Germinal center (tissue), 1 donor: ENCODE measurements at places on chromosomes 5 and 9.
A peak's percentile ranks its signal among the peaks of the same experiment; 100 is the strongest.

GRCh38 chr9:95463148-95464060 is 53.4 kb downstream of the PTCH1 start:
- DNase-seq = peak; percentile 25

- DNase-seq = no peak
These were observed 8.7 kb downstream of the POMT1 start for GRCh38 chr9:131511416-131511815.

GRCh38 chr5:159971931-159972461 is 36.9 kb upstream of the TTC1 start:
- peak; percentile 23 for DNase-seq

GRCh38 chr5:151700820-151701219 is 14.1 kb upstream of the SPARC start:
- no peak for DNase-seq

DNA sequence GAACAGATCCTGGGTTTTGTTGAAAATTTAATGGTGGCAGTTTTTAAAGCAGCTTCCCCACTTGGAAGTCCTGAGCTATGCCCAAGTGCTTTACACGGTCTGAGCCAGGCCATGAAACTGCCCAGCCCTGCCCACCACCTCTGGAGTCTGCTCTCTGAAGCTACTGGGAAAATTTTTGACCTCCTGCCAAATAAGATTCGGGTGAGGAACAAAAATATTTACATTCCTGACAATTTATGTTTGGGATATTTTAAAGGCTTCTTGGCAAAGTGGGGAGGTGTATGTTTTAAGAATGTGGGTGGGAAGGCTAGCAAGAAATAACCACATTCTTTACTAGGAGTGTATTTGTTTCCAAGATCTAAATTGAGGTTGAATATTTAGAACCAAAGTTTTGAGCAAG is 50.0 kb downstream of the HACD4 start:
- DNase-seq = no peak

DNA sequence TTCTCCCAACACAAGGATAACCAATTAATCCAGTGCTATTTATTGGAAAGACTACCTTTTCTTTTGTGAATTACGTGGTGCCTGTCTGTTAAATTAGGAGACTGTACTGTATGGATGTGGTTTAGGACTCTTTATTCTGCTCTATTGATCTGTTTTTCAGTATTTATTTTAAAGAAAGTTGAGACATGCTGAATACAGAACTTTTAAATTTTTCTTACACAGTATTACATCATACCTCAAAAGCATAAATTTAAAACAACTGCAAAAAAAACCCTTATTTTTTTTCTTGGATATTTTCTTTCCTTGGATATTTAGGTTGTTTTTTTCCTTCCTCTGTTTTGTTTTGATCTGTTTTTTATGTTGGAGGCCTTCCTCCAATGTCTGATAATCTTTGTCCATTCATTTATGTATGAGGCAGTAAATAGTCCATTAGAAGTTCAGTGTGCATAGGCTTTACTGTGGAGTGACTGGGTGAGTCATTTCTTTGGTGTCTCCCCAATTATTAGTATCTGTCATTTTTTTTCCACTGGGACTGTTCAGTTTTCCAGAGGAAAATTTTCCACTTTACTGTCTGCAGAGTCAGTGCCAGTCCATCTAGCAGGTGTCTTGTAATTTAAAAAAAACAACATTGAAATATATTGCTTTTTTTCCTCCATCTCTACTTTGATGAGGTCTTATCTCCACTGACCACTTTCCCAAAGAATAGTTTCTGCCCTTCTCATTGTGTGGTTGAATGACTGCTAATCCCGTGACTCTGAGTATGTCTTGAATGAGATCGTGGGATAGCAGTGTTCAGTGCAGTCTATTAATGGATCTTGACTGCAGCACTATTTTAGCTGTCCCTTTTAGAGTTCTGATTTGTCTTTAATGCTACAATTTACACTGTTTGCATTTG is 15.2 kb downstream of the CYSTM1 start:
- DNase-seq = no peak

- no peak for DNase-seq
These were observed 278.1 kb downstream of the ICE1 start for GRCh38 chr5:5700549-5700948.

- no peak for DNase-seq
These were observed 103.6 kb upstream of the SSBP2 start for GRCh38 chr5:81854485-81854884.

GRCh38 chr5:8019719-8020218 is 150.8 kb downstream of the MTRR start:
- DNase-seq = no peak

GRCh38 chr9:85158512-85158911 is 489.0 kb downstream of the NTRK2 start:
- DNase-seq = no peak

GRCh38 chr5:66529704-66530103 is 66.5 kb upstream of the MAST4 start:
- DNase-seq = no peak

GRCh38 chr5:68067291-68067690 is 148.3 kb upstream of the PIK3R1 start:
- no peak for DNase-seq

DNA sequence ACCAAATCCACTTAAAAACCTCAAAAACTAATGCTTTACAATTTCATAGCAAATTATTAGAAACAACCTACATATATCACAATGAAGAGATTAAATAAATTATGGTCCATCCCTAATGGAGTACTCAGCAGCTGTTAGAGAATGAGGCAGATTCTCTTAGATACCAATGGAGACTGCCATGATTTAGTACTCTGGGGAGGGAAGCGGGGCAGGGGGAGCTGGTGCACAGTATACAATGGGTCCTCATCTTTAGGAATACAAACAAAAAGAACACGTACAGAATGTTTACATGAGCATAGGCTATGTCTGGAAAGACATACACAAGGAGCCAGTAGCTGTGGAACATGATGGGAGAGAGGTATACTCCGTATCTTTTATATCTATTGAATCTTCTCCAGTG is 2.0 kb downstream of the LIFR start:
- DNase-seq = no peak

DNA sequence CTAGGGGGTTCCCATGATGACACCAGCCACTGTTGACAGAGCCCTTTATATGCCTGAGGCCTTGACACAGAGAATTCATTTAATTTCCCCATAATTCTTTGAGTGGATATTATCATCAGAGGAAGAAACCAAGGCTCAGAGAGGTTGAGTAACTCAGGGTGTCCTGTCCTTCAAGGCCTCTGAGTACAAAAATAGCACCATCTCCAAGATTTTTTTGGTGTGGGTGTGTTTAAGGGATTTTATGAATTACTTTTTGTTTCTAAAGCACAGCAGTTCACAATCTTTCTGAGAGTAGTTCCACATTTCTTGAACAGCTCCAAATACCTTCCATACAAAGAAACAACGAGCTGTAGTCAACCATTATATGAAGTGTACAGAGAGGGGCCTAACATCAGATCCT is 6.2 kb upstream of the GSN start:
- DNase-seq = no peak

- DNase-seq = peak; percentile 18
These were observed 46.8 kb downstream of the ITGA2 start for GRCh38 chr5:53035868-53036381.

- DNase-seq = no peak
These were observed 195.7 kb upstream of the TUT7 start for GRCh38 chr9:86549920-86550319.

DNA sequence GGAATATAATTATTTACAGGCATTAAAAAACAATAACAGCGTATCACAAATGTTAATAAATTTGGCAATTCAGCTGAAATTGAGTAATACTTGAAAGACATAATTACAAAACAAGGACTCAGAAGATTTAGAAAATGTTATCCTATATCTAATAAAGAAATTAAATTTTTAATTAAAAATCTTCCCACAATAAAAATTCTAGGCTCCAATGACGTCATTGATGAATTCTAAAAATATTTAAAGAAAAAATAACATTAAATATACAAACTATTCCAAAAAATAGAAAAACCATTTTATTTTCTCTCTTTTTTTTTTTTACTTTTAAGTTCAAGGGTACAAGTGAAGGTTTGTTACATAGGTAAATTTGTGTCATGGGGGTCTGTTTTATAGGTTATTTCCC is 161.5 kb downstream of the ADAMTS6 start:
- no peak for DNase-seq

- DNase-seq = no peak
These were observed 14.7 kb downstream of the ISL1 start for GRCh38 chr5:51397996-51398395.

DNA sequence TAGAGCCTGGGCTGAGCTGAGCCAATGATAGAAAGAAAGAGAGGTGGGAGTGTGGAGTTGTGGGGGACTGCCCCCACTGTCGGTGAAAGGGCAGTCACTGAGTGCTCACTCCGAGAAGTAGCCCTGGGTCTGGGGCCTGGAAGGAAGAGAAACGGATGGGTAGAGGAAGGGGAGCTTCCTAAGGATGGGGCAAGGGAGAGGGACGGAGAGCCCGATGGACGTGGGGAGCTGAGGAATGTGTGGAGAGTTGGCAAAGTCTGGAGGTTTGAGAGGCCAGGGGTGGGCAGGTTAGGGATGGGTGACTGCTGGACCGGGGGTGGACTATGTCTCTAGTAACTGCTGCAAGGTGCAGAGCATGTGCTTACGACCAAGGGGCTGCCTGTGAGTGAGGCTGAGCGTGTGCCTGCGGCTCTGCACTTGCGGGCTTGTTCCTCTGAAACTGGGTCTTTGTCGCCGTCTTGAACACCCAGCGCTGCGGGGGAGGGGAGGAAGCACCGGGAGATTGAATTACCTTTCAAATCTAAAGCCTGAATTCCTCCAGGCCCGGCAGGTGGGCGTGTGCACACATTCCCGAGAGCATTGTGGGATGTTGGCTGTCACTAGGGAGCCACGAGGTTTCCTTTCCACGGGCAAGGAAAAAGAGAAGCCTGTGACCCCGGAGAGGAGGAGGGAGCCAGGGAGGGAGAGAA is 76.4 kb upstream of the ARAP3 start:
- DNase-seq = no peak
